ENCODE measurements at places on chromosomes 16 and 17. TPM values are rescaled to one million over a fixed set of nuclear protein-coding genes. Genes with fewer than 3 reads are reported as not detected.

MYH3 gene
- 35.3 TPM for polyA plus RNA-seq

HS3ST2 gene
- 0.88 TPM for polyA plus RNA-seq

SMG6 gene
- 68.7 TPM for polyA plus RNA-seq

XYLT1 gene
- polyA plus RNA-seq = 6.5 TPM

ABCC12 gene
- polyA plus RNA-seq = 24.6 TPM

RAB26 gene
- 1.5 TPM for polyA plus RNA-seq

NPB gene
- 1.8 TPM for polyA plus RNA-seq

NRN1L gene
- polyA plus RNA-seq = 2.9 TPM

PLCG2 gene
- polyA plus RNA-seq = 6.8 TPM

PABPN1L gene
- 0.34 TPM for polyA plus RNA-seq

KRTAP2-2 gene
- polyA plus RNA-seq = not detected

KATNB1 gene
- polyA plus RNA-seq = 105 TPM

CLEC18B gene
- polyA plus RNA-seq = 13.7 TPM

SCN4A gene
- polyA plus RNA-seq = 2.0 TPM

FBXW10 gene
- 30.9 TPM for polyA plus RNA-seq

TRIM16 gene
- 24.4 TPM for polyA plus RNA-seq

MT1G gene
- polyA plus RNA-seq = 14.7 TPM

HNF1B gene
- 6.3 TPM for polyA plus RNA-seq

SLC16A11 gene
- polyA plus RNA-seq = 3.0 TPM

SCRN2 gene
- polyA plus RNA-seq = 25.6 TPM

ITGAL gene
- polyA plus RNA-seq = 6.7 TPM

TBC1D3I gene
- polyA plus RNA-seq = 13.1 TPM

SYNRG gene
- polyA plus RNA-seq = 72.2 TPM

G6PC1 gene
- 0.26 TPM for polyA plus RNA-seq

DYNLL2 gene
- 52.7 TPM for polyA plus RNA-seq

C16orf96 gene
- polyA plus RNA-seq = 19.8 TPM

GPR139 gene
- not detected for polyA plus RNA-seq

TBX4 gene
- 3.2 TPM for polyA plus RNA-seq

UTP4 gene
- 80.5 TPM for polyA plus RNA-seq

CCL1 gene
- polyA plus RNA-seq = not detected

CDH3 gene
- 5.4 TPM for polyA plus RNA-seq

Data from testis (tissue), 5 donors.